ENCODE measurements at places on chromosomes 12 and 14.

GRCh38 chr12:127006972-127007371, 1260.0 kb upstream of the TMEM132C start:
- no peak for DNase-seq

DNA sequence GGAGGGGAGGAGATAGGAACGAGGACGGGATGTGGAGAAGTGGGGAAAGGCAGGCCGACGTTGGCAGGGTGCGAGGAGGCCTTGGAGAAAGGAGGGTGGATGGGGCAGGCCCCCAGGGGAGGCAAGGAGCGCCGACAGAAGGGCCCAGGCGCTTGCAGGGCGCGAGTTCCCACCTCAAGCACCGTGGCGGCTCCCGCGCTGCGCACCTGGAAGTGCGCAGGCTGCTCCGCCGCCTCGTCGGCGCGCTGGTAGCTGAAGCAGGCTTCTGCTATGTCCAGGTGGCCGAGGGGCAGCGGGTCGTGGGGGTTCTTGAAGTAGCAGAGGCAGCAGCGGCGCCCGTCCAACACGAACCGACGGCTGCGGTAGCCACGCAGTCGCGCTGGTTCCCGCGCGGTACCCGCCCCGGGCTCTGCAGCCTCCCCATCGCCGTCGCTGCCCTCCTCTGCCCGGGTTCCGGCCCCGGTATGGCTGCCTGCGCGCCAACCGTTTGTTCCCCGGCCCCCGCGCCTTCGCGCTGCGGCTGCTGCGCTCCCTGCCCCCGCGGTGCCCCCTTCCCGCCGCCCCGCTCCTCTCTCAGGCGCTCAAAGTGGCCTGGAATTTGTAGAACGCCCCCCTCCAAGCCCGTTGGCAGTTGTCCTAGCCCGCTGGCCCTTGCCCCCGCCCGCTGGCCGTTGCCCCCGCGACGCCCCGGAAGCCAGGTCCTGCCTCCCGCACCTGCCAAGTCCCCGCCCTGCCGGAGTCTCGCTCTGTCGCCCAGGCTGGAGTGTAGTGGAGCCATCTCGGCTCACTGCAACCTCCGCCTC, 1.1 kb upstream of the ACTR6 start:
- DNase-seq, result peak; percentile 89

DNA sequence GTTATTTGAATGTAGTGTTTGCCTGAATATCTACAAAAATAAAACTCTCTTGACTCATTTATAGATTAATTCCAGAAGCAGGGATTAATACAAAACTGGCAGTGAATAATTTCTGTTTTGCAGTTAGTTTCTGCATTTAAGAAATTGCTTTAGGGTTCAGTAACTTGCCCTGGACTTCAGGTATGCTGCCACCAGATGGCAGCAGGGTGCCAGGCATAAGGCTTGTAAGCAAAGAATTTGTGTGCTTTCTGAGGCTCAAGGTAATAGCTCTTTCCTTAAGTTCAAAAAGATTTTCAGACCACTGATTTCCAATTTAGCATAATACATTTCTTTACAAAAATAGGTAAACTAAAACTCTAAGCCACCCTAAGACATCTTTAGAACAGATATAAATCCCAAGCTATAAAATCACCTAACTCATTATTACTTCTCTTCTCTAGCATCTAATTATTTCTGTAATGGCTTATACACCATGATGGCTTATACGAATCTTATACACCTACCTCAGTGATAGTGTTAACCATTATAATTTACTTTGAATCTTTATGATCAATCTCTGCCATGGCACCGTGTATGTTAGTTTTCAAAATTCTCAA, 398.3 kb downstream of the APAF1 start:
- peak; percentile 37 for DNase-seq

- DNase-seq, result no peak
Observed at GRCh38 chr12:94841904-94842610, 161.4 kb downstream of the NDUFA12 start.

DNA sequence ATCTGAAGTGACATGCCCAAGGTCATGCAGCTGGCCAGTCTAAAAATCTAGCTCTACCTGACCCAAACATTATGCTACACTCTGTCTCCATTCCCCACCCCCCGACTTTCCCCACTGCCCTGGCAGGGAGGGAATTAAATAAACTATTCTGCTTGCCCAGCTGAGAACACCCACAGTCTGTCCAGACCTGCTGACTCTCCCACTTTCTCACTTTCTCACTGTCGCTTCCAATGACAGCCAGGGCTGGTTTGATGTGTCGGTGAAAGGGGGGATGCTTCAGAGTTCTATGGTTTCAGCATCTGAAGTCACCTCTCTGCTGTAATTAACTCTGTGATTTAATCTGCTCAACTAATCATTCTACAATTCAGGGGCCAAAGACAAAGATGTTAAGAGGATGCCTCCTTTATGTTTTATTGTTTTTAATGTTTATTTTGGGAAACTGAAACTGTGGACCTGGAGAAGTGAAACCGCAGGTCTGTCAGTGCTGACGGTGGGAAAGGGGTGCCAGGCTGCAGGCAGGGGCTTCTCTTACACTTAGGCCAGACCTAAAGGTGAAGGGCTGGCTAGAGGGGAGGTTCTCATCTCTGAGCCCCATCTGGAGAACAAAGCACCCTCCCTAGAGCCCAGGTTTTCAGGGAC, 8.1 kb upstream of the MSI1 start:
- no peak for DNase-seq

GRCh38 chr12:16766736-16767135, 160.8 kb upstream of the LMO3 start:
- no peak for DNase-seq

GRCh38 chr14:68814539-68815297, 21.9 kb upstream of the ZFP36L1 start:
- peak; percentile 59 for DNase-seq

GRCh38 chr14:57495416-57495815, 1.8 kb upstream of the CCDC198 start:
- DNase-seq, result no peak

GRCh38 chr12:1281683-1282366, 290.8 kb downstream of the ERC1 start:
- DNase-seq, result no peak
